GM12892 (cell line): ENCODE measurements at places on chromosomes 3 and 15.

- no peak for DNase-seq
These were observed 109.8 kb downstream of the IGF2BP2 start for GRCh38 chr3:185715091-185715490.

GRCh38 chr3:118927449-118927848, 107.2 kb downstream of the IGSF11 start:
- no peak for DNase-seq

- no peak for DNase-seq
These were observed 56.5 kb downstream of the FMN1 start for GRCh38 chr15:33138000-33138399.

DNA sequence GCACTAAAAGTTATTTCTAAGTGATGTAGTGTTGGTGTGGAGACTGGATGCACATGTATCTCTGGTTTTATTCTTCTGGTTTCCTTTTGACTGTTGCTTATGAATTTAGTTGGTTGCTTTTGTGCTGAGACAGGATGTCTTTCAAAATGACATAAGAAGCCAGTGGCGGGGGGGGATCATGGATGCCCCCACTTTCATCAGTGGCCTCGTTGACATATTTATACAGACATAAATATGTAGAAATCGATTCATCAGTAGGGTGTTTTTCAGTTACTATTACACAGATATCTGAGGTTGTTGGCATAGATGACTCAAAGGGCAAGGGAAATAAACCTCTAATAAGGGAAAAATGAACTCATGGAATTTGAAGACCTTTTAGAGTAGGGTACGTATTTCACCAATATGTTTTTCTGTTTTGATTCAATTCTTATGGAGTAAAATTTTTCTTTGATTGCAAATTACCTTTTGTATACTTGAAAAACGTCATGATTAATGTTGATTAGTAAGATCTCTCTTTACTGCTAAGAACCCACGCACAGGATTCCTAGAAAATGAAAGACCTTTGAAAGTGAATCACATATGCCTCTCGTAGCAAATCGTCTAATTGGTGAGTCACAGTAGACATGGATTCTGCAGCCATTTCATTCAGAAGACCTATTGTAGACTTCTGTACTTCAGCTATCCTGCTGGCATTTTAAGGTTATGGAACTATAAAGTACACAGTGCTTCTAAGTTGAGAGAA, 97.4 kb upstream of the RBMS3 start:
- no peak for DNase-seq

DNA sequence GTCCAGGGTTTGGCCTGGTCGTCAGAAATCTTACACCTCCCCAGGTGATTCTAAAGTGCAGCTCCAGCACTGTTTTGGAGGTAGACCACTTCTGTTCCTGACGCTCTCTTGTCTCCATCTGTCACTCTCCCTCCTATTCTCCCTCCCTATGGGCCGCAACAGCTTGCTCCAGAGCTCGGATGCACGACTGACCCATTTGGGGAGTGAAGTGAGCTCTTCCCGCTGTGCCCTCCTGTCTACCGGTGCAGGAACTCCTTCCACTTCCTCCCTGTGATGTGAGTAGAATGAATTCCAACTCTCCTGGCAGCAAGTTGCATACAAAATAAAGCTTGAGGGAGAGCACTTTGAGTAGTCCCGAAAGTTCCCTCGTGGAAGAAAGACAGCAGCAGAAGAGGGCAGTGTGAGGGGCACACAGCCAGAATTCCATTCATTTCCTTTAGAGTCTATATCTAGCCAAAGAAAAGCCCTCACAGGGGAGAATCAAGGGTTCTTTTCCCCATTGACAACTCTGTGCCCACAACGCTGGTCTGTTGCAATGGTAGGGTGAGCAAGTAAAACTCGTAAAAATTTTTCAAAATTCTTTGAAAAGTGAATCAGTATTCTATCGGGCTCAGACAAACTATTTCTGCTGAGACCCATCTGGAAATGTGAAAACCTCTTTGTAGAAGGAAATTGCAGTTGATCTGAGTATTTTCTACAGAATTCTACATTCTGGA, 39.9 kb upstream of the BDH1 start:
- no peak for DNase-seq

- no peak for DNase-seq
These were observed 58.9 kb downstream of the ARHGEF3 start for GRCh38 chr3:56742887-56743286.

- no peak for DNase-seq
These were observed 59.0 kb upstream of the ACKR4 start for GRCh38 chr3:132538072-132538471.

DNA sequence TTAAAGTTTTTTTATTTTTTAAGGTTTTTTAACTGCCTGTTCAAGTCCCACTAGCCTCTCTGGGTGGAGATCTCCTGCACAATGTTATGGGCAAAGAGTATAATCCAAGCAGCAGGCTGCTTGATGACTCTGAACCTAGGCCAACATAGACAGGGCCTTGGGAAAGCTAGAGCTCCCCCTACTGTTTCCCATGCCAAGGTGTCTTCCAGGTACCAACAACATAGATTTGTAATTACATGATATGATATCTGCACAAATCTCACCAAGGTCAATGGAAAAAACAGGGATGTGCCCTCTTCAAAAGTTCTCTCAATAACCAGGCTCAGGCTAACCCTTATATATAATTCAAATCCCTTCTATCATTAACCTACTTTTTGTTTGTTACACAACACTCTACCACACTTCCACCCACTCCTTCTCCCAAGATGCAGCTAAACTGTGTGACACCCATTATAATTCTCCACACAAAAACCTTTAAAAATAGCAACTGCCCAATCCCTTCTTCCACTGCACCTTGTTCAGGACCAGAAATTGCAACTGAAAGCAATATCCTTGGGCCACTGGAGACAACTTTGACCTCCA, 43.8 kb downstream of the RBM15B start:
- DNase-seq = peak; percentile 15

DNA sequence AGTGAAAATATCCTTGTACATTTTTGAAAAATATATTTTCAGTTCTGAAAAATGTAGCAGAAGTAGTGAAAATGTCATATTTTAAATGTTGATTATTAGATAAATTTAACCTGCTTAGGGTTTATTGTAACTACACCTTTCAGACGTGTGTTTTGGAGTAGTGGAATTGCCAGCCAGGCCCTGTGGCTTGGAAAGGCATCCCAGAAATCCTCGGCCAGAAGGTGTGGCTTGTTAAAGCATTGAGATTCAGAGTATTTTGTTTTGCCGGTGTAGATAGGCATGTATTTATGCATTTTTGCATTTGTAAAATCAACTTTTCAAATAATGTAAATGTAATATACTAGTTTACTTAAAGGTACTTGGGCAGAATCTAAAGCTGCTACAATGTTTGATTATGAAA, 7.0 kb downstream of the EBLN2 start:
- DNase-seq = no peak

- no peak for DNase-seq
These were observed 11.7 kb downstream of the ISG20 start for GRCh38 chr15:88650556-88650955.

DNA sequence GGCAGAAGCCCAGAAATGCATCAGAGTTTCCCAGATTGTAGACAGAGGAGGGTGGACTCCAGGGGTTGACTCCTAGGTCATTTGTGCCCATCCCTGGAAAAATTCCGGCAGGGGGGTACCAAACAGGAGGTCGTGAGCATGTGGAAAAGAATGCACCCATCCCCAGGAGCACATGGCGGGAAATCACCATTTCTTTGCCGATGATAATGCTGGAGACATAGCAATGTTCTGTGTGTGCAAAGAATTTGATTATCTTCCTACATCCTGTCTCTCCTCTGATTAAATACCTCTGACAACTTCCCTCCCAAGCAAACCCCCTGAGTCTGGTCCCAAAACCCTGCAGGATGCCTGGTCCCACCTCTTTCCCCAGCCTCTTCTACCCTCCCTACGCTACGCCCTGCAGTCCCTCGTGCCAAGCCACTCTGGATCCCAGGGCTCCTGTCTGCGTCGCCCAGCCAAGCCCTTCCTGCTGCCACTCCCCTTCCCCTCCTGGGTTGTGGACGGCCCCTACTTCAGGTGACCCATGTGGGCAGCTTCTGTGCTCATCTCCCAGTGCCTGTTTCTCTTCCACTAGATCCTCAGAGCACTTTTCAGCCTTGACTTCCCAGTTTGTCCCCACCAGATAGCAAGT, 15.8 kb downstream of the WNT7A start:
- DNase-seq = no peak

DNA sequence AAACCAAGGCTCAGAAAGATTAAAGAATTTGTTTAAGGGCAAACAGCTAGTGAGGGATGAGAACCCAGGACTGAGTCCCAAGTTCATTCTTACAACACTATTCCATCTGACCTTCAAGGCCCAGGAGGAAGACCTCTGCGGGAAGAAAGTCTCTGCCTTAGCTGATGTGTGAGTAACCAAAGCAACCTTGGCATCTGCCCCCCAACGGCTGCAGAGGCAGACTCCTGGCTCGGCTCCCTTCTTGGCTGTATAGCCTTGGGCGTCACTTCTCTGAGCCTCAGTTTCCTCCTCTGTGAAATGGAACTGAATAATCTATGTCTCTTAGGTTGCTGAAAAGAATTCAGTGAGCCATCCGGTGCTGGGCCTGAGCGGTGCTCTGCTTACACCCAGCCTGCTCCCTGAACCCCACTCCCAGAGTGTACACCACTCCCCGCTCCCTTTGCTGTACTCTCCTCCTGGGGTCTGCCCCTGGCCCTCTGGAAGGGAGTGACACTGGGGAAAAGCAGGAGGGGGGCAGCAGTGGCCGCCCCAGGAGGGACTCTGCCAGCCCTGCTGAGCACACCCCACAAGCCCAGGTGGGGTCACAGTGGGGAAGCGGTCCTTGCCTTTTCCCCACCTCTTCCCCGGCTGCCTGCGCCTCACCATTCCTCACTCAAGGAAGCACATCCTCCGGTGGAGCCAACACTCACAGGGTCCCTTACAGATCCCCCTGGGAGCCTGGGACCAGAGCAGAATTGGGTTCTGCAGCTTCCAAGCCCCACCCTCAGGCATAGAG, 97.3 kb downstream of the IQSEC1 start:
- DNase-seq = no peak

DNA sequence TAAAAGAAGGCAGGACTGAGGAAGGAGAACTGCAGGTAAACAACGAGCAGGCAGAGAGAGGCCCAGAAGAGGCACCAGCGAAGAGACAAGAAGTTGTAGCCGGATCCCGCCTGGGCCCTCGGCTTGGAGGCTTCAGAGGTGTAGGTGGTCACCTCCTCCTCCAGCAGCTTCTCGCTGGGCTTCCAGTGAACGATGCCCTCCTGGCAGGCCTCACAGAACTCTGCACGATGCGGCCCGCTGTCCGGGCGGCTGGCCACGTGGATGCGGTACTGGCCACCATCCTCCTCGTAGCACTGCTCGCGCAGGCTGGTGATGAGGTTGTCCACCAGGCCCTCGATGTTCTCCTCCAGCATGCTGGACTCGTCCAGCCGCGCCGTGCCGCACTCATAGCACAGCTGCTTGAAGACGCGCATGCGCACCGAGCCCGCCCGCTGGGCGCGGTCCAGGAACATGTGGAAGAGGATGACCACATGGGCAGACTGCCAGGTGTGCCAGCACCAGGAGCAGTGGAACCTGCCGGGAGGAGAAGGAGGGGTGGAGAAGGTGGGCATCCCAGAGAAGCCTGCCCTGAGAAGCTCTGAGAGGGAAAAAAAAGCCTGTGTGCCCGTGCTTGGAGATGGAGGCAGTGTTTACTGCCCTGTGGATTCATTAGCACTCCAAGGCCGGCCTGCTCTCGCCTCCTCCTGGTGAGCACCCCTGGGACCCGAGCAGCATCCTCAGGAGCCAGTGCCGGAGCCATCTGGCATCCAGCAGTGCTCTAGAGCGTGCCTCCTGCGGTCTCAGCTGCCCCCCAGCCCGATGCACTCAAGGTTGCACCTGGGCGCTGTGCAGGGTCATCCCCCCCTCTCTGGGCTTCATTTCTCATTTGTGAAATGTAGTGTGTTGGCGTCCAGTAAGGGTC, 3.6 kb downstream of the RTP2 start:
- no peak for DNase-seq

- no peak for DNase-seq
These were observed 32.6 kb upstream of the ATP11B start for GRCh38 chr3:182760576-182761164.
